ENCODE measurements at places on chromosomes 11 and 22.

GRCh38 chr22:49599691-49600455 lies 227.8 kb downstream of the BRD1 start:
- DNase-seq: no peak

GRCh38 chr11:5230266-5230665 lies 3.4 kb upstream of the HBB start:
- DNase-seq: no peak

GRCh38 chr22:50276143-50276542 lies 6.0 kb upstream of the MAPK11 start:
- no peak for DNase-seq

- DNase-seq: no peak
Measured at GRCh38 chr11:115921986-115922385, 417.8 kb upstream of the CADM1 start.

GRCh38 chr11:72836111-72836510 lies 21.9 kb downstream of the ATG16L2 start:
- DNase-seq: no peak

DNA sequence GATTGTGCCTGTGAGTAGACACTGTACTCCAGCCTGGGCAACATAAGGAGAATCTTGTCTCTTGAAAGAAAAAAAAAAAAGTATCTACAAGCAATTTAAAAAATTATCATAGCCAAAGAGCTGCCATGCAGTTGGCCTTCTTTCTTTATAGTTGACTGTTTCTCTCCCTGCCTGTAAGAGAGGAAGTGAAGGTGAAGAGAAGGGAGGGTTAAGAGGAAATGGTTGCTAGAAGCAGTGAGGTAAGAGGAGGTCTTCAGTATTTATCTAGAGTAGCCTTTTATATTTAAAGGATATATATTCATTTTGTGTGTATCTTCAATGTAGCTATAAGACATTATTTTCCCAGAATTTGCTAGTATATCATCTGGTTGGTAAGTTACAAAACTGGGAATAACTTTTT lies 217.9 kb downstream of the TMEM135 start:
- no peak for DNase-seq

DNA sequence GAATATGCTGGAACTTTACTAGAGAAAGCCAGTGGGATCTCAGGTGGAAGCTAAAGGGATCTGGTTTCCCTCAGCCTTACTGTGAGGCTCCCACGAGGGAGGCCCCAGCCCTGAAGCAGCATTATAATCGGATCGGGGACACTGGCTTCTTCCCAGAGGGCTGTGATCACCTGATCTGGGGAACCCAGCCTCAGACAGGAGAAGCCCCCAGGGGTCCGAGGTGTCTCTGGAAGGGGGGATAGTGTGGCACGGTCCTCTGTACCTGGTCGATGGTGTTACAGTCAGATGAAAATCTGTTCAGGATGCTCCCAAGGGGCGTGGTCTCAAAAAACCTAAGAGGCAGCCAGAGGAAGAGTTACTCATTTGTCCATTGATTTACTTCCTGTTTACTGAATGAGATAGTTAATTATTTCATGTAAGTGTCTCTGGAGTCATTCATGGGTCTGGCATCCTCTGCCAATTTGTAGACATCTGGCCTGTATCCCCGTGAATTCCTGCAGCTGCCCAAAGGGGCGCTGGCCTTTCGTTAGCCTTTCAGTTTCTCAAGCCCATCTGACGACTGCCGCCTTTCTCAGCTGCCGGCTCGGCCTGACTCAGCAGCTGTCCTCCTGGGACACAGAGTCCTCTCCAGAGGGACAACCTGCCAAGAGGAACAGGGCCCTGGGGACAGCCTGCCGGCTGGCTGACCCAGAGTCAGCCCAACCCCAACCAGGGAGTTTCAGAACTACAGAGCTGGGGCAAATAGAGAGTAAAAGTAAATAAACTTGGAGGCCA lies 17.0 kb upstream of the KCNJ11 start:
- no peak for DNase-seq

GRCh38 chr11:45305874-45306623 lies 19.9 kb upstream of the SYT13 start:
- no peak for DNase-seq

DNA sequence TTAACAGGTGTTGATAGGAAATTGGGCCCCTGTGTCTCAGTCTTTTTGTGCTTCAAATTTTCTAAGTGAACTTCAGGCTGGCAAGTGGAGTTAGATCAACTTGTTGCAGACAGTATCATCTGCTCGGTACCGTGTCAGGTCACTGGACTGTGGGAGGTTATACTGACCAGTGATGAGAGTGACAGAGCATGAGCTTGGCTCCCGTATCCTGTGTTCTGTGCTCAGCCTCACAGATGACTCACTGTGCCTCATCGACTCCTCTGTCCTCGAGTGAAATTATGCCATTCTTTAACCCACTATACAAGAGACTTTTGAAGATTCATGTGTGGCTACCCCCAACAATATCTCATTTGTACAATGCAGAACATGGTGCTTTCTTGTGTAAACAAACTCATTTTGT lies 7.9 kb downstream of the GRAP2 start:
- peak; percentile 4 for DNase-seq

GRCh38 chr11:97143463-97143862 lies 753.6 kb downstream of the JRKL start:
- DNase-seq: no peak

- DNase-seq: no peak
Measured at GRCh38 chr11:100680070-100680469, 7.0 kb upstream of the ARHGAP42 start.

- DNase-seq: no peak
Measured at GRCh38 chr11:18393581-18394274, 635 bp upstream of the LDHA start.

- DNase-seq: peak; percentile 32
Measured at GRCh38 chr11:31641477-31642062, 132.0 kb downstream of the ELP4 start.

- no peak for DNase-seq
Measured at GRCh38 chr11:60740573-60740972, 16.1 kb downstream of the MS4A18 start.

DNA sequence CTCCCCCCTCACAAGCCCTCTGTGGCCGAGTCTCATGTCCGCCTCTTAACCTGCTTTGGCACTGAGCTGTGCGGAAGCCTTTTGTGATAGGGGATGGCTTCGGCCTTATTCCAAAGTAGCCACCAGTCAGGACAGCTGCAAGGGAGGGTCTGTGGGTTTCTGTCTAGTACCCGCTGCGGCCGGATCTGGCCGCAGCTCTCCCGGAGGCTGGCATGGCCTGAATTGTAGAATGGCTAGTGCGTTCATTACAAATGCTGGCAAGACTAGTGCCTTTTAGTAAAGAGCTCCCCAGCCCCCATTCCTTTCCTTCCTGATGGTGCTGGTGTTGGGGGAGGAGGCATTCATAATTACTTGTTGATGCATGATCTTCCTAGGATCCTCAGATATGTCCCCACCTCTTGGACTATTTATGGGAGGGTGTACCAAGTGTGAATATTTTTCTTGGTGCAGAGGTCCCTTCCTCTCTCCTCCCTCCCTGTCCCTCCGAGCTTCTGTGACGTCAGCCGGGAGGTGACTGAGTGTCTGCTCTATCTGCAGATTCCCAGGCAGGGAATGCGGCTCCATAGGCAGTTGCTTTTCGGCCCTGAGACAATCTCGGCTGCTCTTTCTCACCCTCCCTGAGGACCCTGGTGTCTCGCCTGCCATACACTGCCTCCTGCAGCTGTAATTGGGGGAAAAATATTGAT lies 108.7 kb upstream of the E2F8 start:
- DNase-seq: no peak

DNA sequence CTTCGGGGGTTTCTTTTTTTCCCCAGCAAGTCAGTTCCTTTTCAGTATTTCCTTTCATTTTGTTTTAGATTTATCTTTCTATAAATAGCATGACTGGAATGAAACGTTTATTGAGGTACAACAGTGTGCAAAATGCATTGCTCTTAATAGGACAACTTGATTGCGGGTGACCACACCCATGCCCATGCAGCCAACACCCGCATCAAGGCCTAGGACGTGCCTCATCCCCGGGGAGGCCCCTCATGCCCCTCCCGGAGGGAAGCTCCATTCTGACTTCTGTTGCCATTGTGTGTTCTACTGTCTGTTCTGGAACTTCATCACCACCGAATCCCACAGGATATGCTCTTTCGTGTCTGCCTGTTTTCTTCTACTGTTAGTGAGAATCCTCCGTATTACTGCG lies 82.2 kb downstream of the RPS6KA4 start:
- no peak for DNase-seq

DNA sequence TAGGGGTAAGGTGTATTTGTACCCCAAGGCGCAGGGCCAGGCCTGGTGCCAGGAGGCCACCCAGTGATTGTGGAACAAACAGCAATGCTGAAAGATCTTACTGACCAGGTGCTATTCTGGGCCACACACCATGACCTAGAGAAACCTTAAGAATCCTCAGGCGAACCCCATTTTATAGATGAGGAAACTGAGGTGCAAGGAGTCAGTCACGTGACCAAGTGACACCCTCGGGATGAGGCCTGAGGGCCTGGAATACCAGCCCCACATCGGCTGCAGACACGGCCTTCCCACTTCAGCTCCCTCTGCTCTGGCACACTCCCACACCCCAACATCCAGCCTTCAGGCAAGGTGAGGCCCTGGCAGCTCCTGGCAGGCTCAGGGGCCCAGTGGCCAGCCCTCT lies 13.1 kb downstream of the CABP7 start:
- no peak for DNase-seq

GRCh38 chr22:30238661-30239487 lies 7.7 kb downstream of the LIF start:
- DNase-seq: peak; percentile 84

DNA sequence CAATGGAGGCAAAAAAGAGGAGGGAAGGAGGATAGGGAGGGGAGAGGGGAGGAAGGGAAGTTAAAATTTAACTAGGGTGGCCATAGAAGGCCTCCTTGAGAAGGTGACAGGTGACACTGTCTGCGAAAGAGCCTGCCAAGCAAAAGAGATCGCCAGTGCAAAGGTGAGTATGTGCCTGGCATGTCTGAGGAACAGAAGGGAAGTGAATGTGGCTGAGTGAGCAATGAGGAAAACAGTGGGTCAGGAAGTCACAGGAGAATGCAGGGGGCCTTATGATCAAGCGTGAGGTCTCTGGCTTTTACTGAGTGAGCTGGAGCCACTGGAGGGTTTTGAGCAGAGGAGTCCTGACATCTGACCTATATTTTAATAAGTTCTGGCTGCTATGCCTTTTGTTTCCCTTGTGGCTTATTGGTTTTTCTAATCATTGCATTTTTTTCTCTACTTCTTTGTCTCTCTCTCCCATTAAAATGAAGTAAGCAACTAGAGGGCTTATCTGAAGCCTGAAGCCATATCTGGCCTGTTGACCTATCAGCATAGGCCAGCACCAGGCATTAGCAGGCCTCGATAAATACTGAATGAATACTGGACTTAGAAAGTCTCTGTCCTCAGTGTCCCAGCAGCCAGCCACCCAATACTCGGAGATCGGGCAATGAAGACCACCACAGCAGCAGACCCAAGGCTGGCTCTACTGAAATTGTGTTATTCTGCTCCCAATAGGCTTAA lies 5.6 kb downstream of the AP1B1 start:
- DNase-seq: no peak

GRCh38 chr11:120526241-120526640 lies 14.7 kb downstream of the GRIK4 start:
- DNase-seq: no peak

DNA sequence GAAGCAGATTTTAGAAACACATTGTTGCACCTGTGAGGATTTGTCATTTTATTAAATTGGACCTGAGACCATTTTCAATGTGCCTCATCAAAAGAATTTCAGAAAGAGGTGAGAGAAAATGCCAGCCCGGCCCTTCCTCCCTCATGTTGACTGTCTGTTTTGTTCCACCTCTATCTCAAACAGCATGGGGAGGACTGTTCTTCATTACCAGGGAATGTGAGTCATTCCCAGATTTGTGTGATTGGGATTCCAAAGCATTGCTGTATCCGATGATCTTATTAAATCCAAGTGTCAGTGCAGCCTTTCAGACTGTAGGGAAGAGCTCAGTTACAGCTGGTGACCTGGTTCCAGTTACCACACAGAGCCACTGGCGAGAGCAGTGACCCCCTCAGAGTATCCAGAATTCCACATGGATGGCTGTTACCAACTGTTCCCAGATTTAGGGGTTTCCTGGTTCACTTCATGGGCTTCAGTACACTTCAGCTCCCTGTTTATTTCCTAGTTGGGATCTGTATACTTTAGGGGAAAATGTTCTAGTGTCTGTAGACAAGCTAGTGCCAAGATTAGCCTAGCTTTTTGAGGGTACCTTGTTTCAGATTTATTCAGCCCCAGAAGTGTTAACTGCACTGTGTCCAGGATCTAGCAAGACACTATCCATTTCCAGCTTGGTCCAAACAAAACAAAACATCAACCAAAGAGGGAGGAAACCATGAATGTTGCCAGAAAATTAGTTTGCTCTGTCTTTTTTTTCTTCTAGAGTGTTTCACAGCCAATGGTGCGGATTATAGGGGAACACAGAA lies 20.9 kb downstream of the KREMEN1 start:
- DNase-seq: peak; percentile 67

GRCh38 chr22:41351011-41351410 lies 30.7 kb upstream of the TEF start:
- DNase-seq: no peak

- no peak for DNase-seq
Measured at GRCh38 chr11:2489083-2489482, 44.3 kb downstream of the KCNQ1 start.

- DNase-seq: peak; percentile 30
Measured at GRCh38 chr11:76234416-76235232, 28.3 kb upstream of the WNT11 start.

GRCh38 chr11:71558996-71559395 lies 6.4 kb upstream of the KRTAP5-10 start:
- DNase-seq: no peak

DNA sequence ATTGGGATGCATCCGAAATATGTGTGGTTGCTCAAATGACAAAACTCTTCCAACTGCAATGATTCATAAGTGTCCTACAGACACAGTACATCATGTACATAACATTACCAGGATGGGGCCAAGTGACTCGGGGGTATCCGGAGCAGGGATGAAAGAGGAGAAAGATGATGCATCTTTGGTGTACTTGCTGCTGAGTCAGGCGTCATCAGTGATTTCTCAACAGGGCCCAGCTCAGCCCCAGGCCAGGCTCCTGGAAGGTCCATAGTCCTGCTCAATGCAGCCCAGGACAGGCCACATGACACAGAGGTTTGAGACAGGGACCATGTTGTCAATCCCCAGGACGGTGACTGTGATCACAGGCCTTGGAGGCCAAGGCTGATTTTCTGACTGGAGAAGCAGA lies 59.3 kb downstream of the GGTLC2 start:
- DNase-seq: no peak

Measured in astrocyte (in vitro differentiated cells and primary cell).